ENCODE measurements at places on chromosomes 6 and 20. TPM values are rescaled to one million over a fixed set of nuclear protein-coding genes. Genes with fewer than 3 reads are reported as not detected.

DNA sequence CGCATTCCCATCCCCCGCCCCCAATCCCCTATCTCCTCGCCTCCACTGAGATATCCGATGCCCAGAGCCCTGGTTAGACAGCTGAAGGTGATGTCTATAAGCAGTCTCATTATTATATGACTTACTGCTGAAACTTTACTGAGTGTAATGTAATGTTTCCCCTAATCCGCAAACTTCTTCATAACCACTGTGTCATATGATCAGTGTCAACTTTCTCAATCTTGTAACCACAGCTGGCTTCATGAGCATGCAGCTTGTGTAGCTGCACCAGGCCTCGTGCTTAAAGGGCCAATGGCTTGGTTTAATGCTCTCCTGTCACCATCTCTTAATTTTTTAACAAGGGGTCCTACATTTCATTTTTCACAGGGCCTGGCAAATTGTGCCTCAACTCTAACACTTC is 8.1 kb downstream of the ASIP start:
- no peak for ATAC-seq

DNA sequence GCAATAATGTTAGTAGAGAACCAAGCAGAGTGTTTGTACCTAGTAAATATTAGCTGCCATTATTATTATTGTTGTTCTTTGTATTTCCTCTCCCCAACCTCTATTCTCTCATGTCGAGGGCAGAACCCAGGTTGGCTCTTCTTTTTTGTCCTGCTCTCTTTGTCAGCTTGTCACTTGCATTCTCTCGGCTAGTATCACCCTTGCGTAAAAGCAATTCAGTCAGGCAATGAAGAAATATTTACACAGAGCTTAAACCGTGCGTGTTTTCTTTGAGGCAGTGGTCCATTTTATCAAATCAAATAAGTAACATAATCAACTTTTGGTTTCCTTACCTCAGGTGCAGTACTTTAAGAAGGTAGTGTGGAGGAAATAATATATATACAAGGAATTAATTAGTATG is 83.9 kb downstream of the TULP4 start:
- no peak for ATAC-seq

DNA sequence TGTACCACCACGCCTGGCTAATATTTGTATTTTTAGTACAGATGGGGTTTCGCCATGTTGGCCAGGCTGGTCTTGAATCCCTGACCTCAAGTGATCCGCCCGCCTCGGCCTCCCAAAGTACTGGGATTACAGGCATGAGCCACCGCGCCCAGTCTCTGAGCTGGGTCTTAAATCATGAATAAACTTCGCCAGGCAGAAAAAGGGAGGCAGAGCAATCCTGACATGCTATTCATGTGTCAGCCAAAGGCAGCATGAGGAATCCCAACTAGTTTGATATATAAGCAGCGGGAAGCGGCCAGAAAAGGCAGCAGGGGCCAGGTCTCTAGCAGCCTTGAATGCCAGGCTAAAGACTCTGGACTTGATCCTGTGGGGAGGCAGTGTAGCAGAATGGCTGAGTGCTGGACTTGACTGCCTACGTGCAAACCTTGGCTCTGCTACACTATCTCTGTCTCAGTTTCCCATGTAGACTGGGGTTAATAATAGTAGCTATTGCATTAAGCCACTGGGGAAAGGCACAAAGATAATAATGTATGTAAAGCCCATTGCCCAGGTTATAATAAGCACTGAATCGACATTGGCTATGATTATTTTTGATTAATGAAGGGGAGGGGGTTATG is 1.8 kb downstream of the PROCR start:
- no peak for ATAC-seq

- ATAC-seq = no peak
These were observed 143.7 kb downstream of the PDE10A start for GRCh38 chr6:165519316-165519715.

GRCh38 chr6:105596284-105596755 is 193.4 kb upstream of the PREP start:
- ATAC-seq = peak; percentile 66

Gene SYNDIG1
- total RNA-seq = not detected

Gene PSORS1C2
- total RNA-seq = not detected
